NCI-H2107 (cell line): ENCODE measurements at places on chromosomes 5 and 9.

GRCh38 chr9:137306066-137306849 is 4.2 kb upstream of the NRARP start:
- no peak for DNase-seq

DNA sequence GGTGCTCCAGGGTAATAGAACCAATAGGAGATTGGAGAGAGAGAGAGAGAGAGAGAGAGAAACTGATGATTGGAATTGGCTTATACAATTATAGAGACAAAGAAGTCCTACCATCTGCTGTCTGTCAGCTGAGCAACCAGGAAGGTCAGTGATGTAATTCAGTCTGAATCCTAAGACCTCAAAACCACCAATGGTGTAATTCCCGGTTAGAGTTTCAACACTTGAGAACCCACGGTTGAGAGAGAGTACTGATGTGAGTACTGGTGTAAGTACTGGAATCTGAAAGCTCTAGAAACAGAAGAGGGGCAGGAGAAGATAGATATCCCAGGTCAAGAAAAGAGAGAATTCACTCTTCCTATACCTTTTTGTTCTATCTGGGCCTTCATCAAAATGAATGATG is 775.8 kb downstream of the EFNA5 start:
- DNase-seq: peak; percentile 1

- no peak for DNase-seq
Observed at GRCh38 chr9:111108946-111109345, 70.7 kb upstream of the LPAR1 start.

GRCh38 chr9:124392871-124393460 is 22.3 kb downstream of the PSMB7 start:
- no peak for DNase-seq

DNA sequence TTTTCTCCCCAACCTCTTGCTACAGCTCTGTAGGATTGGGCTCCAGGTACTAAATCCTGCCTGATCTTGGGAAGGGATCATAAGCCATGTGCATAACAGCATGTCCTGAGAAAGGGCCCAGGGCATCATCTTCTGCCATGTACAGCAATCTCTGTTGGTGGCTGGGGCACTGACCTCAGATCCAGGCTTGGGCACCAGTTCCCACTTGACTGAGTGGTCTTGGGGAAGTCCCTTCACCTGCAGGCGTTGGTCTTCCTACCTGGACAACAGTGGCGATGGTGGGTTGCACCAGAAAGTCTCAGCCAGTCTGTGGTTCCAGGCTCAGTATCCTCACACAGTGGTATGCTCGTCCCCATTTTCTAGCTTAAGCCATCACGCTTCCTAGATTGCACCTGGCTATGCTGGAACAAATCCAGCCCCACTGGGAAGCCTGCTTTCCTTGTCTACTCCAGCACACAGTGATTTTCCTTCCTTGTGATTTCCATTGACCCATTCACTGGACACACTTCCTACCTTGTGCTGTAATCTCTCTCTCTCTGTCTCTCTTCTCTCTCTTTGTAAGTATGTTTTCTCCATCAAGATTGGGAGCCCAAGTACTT is 121.7 kb upstream of the PITX1 start:
- DNase-seq: no peak

- DNase-seq: no peak
Observed at GRCh38 chr5:19859020-19859419, 129.0 kb downstream of the CDH18 start.

DNA sequence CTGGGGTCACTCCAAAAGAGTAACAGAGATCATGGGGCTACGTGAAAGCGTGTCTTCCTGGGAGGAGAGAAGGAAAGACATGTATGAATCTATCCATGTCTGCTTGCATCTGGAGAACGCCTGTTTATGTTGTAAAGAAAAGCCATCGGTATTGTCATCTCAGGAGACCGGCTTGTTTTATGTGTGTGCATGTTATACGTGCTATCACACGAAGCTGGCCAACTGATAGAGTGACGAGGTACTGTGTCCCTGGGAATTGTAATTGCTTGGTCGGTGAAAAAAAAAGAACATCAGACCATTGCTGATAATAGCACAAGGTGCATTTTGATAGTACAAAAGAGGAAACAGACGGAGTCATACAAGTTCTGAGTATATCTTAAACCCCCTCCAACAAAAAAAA is 370 bp upstream of the CDH6 start:
- DNase-seq: no peak

DNA sequence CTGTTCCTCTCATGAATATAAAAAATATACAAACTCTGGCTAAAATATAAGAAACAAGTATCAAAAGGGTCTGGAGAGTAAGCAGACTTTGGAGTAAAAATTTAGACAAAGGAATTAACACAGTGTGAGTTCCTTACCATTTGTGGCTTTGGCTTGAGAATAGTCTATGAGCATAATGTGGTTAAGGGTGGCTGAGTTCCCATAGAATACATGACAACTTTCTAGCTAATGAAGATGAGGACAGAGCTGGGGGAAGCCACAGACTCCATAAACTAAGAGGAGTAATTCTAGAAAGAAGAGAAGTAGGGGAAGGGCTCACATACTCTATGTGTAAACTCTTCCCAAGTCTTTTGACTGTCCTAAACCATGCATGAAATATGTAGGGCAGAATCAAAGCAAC is 79.4 kb downstream of the CAAP1 start:
- DNase-seq: no peak

DNA sequence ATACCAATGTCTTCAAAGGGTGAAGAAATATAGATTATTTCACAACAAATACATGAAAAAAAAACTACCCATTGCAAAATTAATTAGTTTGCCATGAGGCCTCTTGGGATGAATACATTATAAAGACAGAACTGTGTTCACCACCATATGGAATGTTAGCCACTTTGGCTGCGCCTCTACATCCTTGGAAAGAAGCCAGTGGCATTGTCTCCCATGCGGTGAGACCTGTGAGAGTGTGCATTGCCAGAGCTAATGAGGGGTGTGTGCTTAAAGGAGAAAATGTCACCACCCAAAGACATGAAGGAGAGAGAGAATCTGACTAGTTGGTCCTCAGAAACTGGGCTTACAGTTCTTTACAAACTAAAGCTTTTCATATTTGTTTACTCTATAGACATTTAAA is 110.6 kb downstream of the PLPPR1 start:
- no peak for DNase-seq

GRCh38 chr5:142322403-142322746 is 2.4 kb downstream of the SPRY4 start:
- DNase-seq: no peak

DNA sequence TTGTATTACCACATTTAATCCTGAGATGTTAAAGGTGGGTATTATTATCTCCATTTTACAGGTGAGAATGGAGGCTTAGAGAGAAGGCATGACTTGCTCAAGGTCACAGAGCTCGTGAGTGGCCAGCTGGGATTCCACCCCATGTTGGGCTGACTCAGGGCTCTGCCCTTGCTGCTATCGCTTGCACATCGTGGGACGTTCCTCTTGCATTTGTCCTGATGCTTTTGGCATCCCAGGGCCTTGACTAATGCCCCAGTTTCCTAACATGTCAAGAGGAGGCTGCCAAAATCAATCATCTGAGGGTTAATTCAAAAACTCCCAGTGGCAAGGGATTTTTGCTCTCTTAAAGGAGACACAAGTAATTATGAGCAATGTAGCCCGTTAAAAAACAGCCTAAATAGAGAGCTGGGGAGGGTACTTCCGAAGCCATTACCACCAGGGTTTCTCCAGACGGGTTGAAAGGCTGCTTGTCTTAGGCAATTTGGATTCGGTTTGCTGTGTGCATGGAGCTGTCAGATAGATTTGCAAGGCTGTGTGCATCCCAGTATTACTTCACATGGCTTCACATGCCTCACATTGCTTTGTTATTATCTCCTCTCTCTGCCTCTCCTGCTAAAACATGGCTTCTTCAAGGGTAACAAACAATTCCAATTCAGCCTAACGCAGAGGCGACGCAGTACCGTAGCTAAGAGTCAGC is 347.4 kb downstream of the DRD1 start:
- DNase-seq: no peak

DNA sequence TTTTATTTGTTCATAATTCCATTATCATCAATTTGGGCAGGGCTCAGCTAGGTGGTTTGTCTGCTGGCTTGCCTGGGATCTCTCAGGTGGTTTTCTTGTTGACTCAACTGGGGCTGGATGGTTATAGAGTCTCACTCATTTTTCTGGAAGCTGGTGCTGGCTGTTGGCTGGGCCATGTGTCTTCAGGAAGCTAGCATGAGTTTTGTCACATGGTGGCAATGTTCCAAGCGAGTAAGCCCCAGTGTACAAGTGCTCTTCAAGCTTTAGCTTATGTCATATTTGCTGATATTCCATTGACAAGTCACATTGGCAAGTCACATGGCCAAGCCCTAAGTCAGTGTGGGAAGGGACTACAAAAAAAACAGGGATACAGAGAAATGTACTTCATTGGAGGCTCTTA is 2.3 kb upstream of the RASEF start:
- DNase-seq: no peak

- DNase-seq: no peak
Observed at GRCh38 chr5:134131578-134132350, 17.3 kb downstream of the TCF7 start.

DNA sequence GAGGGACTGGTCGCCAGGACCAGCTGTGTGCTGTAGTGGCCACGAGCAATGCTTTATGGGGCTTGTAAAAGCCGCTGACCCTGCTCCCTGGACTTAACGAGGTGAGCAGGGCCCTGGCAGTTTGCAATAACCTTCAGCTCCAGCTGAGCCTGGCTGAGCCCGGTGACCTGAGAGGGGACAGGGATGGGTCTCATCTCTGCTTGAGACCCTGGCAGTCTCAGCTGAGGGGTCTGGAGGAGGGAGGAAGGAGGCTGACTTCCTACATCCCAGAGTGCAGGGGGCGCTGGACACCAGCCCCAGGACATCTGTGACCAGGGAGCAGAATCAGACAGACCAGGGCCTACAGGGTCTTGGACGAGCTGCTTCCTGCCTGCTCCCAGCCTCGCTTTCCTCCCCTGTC is 277.5 kb upstream of the MVB12B start:
- no peak for DNase-seq

DNA sequence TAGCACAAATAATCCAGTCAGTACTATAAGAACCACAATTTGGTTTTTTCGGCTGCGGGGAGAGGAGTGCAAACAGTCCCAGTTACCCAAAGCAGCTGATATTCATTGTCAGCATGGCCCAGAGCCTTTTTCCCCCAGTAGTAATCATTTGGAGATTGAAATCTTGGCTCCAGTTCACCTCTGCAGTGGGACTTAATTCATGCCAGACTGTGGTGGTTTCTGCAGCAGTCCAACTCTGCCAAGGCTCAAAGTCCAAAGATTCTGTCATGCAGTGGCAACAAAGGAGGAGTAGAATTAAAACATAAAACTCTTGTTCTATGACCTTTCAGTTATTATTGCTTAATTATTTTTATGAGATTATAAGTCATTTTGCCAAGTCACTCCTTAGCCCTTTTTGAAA is 25.0 kb upstream of the TRIM36 start:
- no peak for DNase-seq

- DNase-seq: no peak
Observed at GRCh38 chr5:114152656-114153360, 209.1 kb upstream of the KCNN2 start.

DNA sequence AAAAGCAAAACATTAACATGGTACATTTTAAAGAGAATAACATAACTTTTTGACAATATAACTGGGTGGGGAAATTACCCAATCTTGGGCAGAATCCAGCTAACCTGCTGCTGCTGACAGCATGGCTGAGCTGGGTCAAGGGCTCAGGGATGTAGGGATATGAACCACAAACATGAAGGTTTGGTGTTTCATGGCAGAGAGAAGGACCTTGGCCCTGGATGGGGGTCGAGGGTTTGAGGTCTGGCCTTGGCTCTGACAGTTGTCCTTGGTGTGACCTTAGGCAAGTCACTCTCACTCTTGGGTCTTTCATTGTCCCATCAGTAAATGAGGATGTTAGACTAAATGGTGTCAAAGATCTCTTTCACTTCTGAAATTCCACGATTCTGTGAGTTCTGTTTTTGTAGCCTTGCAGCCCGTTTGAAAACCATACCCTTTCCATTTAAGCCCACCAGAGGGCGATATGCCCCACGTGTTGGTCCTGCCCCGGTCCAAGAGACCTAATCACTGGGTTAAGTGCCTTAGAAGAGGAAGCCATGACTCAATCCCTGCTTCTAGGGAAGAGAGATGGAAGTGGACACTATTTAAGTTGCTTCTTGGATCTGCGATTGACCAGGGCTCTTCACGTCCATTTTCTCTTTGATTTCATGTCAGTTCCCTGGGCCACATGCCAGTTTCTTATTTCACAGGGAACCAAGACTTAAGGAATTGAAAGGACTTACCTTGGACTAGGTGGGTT is 56.8 kb upstream of the TEX48 start:
- peak; percentile 61 for DNase-seq

- DNase-seq: no peak
Observed at GRCh38 chr5:136141561-136141960, 8.9 kb downstream of the SMAD5 start.

DNA sequence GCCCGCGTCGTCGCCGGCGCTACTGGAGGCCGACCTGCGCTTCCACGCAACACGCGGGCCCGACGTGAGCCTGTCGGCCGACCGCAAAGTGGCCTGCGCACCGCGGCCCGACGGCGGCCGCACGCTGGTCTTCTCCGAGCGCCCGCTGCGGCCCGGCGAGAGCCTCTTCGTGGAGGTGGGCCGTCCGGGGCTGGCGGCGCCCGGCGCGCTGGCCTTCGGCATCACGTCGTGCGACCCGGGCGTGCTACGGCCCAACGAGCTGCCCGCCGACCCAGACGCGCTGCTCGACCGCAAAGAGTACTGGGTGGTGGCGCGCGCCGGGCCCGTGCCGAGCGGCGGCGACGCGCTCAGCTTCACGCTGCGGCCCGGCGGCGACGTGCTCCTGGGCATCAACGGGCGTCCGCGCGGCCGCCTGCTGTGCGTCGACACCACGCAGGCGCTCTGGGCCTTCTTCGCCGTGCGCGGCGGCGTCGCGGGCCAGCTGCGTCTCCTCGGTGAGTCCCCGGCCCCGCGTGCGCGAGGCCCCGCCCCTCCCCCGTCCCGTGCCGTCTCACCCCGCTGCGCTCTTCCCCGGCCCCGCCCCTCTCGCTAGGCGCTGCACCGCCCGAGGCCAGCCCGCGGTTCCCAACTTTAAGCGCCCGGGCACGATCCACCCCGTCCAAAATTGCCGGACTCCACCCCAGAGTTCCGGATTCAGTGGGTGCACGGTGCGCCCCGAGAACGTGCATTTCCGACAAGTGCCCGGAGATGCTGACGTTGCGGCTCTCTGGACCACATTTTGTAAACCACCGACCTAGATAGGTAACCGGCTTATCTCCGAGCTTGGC is 42.8 kb downstream of the NEURL1B start:
- no peak for DNase-seq

DNA sequence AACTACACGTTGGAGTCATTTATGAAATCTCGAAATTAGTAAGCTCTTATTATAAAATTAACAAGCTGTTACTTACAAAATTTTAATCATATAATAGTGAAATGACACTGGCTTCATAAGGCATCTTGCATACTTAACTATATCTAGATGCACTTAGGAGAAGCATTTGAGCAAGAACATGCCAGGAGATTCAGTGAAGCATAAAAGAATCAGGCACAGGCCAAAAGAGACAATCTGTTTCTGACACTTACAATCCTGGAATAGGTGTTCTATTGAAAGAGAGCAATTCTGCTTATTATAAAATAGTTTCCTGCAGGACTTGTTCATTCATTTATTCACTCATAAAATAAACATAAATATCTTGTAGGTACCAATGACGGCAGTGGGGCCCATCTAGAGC is 1152.2 kb upstream of the CDH6 start:
- DNase-seq: no peak
